ENCODE measurements at places on chromosomes 11 and 22.

DNA sequence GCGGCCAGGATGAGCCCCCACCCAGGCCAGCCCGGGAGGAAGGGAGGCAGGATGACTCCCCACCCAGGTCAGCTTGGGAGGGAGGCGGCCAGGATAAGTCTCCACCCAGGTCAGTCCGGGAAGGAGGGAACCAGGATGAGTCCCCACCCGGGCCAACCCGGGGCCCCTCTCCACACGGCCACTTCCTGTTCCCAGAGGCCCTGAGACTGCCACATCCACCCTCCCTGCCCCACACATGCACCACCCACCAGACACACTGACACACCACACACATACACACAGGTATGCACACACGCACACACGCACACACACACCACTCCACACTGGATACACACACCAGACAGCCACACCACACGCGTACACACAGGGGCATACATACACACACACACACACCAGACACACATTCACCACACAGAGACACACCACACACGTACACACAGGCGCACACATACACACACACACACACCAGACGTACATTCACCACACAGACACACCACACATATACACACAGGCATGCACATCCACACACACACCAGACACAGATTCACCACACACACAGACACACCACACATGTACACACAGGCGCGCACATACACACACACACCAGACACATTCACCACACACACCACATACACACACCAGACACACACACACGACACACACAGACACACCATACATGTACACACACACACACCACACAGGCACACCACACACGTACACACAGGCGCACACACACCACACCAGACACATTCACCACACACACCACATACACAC, 84.9 kb upstream of the PRR5 start:
- DNase-seq: no peak

DNA sequence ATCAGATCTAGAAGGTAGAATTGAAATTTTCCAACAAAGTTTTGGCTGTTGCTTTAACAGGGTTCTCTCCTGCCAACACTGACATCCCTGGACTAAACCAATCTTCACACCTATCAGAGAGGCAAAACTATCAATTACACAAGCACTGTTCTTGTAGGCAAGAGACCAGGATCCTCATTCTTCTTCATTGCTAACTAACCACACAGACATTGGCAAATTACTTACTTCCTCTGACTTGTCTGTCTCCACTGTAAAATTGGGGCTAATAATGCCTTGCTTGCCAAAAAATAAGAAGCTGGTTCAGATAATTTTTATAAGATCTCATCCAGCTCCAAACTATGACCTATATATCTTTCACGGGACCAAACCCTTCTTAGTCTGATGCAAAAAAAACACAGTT, 93.8 kb upstream of the DDI1 start:
- DNase-seq: no peak

DNA sequence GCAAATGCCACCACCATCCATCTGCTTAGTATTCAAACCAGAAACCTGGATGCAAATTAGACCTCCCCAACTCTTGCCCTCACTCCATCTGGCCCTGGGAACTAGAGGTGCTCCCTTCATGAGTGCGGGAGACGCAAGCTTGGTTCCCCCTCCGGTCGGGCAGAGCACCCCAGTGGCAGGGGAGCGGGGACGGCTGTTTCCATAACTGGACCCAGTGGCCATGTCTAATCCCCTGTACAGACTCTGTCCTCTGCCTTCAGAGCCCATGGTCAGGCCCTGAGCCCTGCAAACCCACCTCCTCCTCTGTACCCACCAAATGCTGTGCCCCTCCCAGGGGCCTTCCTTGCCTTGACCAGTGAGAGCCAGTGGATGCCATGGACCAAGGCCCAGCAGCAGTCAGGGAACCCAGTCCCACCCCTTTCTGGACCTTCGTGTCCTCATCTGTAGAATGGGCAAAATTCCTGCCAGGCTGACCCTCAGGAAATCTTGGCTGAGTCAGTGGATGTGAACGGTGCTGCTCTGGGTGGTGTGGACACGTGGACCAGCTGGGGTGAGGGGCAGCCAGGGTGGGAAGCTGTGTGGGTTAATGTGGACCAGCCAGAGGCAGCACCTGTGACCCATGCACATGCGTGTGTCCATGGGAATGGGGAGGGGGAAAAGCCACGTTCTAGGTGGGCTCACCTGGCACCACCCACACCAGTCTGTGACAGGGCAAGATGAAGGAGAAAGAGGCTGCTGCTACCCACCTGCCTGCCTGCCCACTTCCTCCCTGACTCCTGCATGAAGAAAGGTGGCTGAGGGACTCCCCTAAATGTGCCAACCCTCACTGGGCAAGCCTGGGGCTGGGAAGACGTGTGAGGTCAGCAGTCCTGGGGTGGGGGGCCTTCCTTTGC, 72.8 kb downstream of the LRRC32 start:
- DNase-seq: no peak

DNA sequence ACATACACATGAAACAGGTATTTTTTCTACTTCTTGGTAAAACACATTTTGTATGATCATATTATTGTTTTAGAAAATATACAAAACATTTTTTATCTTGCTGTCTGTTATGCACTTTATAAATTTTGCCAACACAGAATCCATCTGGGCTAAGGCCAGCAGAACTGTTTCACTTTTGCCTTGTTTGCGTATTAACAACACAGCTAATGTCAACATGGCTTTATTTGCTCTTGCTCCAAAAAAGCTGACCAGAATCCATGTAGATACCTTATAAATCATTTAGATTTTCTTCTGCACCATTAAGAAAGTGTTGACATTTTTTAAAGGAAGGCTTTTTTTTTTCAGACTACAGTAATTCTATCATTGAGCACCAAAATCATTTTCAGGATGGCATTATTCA, 58.1 kb upstream of the PGR start:
- DNase-seq: no peak

DNA sequence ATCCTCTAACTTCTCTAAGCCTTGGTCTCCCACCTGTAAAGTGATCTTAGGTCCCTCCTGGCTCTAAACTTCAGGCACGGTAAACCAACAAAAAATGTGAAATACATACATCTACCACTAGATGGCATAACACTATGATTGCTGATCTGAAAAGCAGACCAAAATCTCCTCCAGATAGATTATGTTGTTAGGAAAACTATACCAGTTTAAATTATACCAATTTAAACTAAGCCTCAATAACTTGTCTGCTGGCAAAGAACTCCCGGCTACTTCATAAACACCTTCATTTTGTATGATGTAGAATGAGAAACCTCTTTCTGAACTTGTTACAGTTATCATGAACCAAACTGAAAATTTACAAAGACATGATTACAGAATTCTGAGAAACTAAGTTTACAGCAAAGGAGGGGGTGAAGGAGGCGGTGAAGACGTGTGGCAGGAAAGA, 85.9 kb downstream of the SBF2 start:
- peak; percentile 43 for DNase-seq

DNA sequence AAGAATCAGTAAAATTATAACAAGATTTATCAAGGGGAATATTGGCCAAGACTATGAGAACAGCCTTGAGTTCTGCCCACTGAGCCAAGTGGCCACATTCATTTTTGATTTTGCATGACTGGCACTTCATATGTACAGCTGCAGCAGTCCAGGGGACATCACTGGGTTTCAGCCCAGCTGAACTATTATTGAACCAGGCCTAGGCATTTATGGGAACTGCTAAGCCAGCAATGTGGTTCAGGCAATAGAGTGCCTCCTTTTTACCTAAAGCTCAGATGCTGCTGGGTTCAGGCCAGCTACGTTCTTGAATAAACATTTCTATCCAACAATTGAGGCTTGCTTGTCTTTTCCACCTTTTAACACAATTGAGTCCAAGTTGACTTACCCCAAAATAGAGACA, 196.9 kb downstream of the MSANTD4 start:
- no peak for DNase-seq

DNA sequence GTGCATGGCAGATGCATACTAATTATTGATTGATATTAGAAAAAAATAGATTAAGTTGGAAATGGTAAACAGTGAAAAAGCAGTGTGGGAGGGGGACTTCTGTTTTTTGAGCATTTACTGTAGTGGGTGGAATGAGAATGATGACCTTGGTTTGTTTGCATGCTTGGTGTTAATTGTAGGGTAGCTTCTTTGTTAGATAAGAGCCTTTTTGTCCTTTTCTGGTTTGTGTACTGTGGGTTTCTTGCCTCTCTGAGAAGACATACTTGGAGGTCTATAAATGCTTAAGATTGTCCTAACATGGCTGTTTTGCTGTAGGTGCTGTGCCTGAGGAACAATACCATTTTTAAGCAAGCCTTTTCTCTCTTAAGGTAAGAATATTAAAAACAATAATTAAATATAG, 17.0 kb downstream of the MRPL48 start:
- DNase-seq: no peak

DNA sequence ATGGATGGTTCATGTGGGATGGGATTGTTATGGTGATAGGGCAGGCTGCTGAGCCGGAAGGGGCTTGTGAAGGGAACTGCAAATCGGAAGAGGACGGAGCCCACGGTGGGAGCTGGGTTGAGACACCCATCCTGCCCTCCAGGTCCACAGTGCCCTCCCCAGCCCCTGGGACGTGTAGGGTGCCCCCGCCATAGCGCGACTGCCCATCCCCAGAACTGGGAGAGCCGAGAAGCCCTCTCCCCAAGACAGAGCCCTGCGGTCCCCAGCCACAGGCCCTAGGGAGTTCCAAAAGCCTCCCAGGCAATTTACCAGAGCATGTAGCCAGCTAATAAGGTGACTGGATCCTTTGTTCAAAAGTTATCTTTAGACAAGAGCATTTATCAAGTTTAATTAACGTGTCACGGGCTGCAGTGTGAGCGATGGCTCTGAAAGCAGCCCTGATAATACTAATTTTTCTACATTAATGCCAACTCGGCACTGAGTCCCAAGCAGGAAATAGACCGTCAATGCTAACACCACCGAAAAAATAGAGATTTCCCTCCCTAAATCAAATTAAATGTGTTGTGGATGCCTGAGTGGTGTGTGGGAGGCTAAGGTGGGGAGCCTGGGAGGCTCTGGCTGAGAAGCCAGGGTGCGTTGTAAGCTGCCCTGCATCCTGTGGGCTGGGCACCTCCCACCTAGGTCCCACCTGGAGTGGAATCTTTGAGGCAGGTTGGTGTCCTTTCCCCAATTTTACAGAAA, 76.8 kb upstream of the RTL6 start:
- DNase-seq: no peak

GRCh38 chr11:78100261-78100660, 20.6 kb upstream of the NDUFC2 start:
- DNase-seq: no peak

DNA sequence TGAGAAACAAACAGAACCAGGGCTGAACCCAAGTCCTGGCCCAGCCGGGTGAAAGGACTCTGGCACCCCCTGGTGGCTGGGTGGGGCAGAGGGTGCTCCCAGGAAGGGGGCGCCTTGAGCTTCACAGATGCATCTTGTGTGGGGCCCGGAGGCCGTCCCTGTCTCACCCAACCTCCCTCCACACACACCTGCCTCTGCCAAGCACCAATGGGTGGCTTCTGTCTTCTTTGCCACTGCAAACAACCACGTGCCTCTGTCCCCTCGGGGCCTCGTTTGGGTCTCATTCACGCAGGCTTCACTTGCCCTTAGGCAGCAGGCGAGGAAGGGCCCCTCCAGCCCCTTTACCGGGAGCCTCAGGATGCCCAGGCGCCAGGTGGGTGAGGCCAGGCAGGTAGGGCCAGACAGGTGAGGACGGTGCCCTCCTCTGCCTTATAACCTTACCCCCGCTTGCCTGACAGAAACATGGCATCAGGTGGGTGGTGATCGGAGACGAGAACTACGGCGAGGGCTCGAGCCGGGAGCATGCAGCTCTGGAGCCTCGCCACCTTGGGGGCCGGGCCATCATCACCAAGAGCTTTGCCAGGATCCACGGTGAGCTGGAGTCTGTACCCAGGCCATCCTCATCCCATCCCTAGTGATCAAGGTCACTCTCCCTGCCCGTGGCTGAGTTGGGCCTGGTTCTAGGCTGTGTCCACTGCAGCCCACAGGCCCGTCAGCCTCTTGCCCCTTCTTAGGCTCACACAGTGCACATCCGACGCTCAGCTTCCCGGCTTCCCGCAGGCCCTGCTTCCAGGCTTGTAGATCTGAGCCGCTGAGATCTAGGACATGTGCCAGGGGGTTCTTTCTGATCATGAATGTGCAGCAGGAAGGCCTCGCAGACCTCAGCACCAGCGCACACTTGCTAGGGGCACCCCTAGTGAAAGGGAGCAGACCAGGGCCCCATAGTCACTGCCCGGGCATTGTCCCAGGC, 17.2 kb downstream of the POLR3H start:
- DNase-seq: peak; percentile 47

DNA sequence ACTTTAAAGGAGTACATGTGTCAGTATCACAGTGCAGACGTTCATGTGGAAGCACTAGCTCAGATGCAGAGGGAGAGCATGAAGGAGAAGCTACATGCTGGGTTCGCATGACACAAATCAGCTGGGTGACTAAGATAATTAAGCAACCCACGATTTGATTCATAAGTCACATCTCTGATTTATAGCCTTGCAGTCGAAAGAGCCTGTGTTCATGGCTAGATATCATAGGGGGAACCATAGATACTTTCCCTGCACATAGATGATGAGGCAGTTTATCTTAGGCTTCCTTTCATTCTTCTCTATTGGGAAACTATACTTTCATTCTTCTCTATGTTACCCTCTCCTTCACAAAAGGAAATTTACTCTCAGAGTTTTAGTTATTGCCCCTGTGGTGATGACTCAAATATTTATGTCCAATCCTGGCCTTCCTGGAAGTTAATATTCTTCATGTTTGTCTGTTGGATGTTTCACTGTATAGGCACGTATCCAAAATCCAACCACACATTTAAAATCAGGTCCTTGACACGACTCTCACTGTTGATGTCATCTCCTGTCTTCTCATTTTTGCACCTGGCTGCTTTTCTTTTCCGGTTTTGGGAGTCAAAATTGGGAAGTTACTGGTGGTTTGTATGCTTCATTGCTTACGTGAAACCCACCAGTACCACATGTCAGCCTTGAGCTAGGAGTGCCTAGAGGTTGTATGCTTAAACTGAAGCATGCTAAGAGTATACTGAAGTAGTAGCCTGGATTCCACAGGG, 56.3 kb upstream of the SLC5A12 start:
- DNase-seq: peak; percentile 41

DNA sequence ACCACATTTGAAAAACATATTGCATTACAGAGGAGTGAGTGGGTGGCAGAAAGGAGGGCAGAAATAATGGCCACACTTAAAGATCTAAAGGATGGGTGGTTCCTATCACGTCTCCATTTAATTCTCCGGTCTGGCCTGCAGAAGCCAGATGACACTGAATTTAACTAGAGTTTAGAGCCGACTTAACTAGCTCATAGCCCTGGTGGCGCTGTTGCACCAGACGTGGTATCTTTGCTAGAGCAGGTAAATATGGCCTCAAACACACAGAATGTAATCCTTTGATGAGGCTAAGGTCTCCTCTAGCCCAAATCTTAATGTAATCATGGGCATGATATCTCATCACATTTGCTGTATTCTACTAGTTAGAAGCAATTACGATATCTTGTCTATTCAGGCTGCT, 51.5 kb upstream of the GAL start:
- peak; percentile 57 for DNase-seq

DNA sequence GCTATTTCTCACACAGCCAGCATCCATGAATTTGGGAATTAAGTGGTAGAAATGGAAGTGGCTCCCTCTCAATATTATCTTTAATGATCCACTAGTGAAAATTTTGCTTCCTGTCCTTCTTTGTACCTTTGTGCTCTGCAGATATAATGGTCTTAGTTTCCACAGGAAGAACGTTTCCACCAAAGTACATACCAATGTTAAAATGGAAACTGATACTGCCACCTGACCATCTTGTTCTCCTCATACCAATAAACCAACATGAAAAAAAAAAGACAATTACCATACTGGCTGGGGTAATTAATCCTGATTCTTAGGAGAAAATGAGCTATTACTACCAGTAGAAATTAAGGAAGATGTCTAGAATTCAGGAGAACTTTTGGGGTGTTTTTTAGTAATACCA, 32.3 kb downstream of the C11orf65 start:
- no peak for DNase-seq

All from RWPE1 (cell line).